ENCODE measurements at places on chromosomes 13 and 19. TPM values are rescaled to one million over a fixed set of nuclear protein-coding genes. Genes with fewer than 3 reads are reported as not detected.

DNA sequence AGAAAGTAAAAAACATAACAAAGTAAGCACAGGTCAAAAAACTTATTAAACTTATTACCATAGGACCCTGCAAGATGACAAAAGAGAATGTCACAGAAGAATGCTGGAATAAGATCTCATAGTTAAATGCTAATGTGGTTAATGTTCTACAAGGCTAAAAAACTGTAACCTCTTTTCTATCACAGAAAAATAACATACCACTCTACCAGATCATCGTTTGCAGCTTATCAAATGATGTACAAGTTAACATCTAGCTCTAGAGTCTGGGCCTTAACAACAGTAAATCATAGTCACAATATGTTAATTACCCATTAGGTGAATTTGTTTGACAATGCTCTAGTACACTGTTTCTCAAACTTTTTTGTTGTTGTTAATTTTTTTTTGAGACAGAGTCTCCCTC lies 53.0 kb downstream of the NUFIP1 start:
- ATAC-seq = no peak

DNA sequence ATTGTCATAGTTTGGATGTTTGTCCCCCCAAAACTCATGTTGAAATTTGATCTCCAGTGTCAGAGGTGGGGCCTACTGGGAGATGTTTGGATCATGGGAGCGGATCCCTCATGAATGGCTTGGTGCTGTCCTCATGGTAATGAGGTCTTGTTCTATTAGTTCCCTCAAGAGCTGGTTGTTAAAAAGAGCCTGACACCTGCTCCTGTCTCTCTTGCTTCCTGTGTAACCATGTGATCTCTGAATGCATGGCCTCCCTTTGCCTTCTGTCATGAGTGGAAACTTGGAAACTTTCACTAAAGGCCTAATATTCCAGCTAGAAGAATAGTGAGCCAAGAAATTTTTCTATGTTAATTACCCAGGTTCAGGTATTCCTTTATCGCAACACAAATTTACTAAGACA lies 311.4 kb upstream of the ATXN8OS start:
- ATAC-seq = no peak

DNA sequence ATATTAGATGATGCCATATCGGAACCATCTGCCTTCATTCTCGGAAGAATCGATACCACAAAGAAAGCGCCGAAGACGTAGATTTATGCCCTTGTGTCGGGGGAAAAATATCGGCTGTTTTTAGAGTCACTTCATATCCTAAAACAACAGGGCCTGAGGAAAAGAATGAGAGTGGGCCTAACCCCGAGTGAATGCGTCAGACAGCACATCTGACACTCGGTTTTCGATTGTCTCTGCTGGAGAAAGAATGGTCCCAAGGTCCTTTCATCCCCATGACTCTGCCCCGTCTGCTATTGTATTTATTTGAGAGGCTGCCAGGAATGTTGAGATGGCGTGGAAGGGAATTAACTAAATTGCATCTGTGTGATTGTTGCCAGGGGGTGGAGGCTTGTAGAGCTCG lies 46.1 kb downstream of the CHST8 start:
- ATAC-seq = no peak

DNA sequence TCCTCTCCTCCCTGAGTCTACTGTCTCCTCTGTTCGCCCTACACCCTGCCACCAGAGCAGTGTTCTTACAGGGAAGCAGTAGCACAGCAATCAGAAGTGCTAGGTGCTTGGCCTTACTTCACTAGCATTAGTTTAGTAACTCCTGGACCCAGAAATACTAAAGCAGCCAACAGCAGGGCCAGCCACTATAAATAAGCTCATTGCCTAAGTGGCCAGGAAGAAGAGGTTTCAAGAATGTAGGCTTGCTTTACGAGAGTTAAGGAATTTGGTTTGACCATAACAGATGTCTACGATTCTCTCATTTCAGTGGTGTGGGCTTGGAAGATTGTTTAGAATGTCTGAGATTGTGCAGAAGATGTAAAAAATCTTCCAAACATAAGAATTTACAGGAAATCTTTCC lies 103.3 kb downstream of the ZAR1L start:
- ATAC-seq = peak; percentile 67

- peak; percentile 68 for ATAC-seq
Observed at GRCh38 chr13:91154558-91155353, 192.7 kb upstream of the MIR17HG start.

Gene PCSK4
- 2.0 TPM for total RNA-seq

Gene TMEM190
- total RNA-seq = not detected

Gene ELF1
- 86.6 TPM for total RNA-seq

Gene NOTCH3
- total RNA-seq = 54.8 TPM

Gene TUBB4A
- total RNA-seq = 1.7 TPM

Gene PLPP2
- 26.4 TPM for total RNA-seq

Gene FLT3LG
- total RNA-seq = 3.1 TPM

Data from gastroesophageal sphincter (tissue), 4 donors.